ENCODE measurements at places on chromosomes 6 and 20.

GRCh38 chr6:149046822-149047246 lies 270.7 kb upstream of the TAB2 start:
- DNase-seq = no peak

GRCh38 chr20:60144404-60144803 lies 186.2 kb downstream of the CDH26 start:
- no peak for DNase-seq

GRCh38 chr6:29975561-29975907 lies 33.2 kb downstream of the HLA-A start:
- DNase-seq = no peak

DNA sequence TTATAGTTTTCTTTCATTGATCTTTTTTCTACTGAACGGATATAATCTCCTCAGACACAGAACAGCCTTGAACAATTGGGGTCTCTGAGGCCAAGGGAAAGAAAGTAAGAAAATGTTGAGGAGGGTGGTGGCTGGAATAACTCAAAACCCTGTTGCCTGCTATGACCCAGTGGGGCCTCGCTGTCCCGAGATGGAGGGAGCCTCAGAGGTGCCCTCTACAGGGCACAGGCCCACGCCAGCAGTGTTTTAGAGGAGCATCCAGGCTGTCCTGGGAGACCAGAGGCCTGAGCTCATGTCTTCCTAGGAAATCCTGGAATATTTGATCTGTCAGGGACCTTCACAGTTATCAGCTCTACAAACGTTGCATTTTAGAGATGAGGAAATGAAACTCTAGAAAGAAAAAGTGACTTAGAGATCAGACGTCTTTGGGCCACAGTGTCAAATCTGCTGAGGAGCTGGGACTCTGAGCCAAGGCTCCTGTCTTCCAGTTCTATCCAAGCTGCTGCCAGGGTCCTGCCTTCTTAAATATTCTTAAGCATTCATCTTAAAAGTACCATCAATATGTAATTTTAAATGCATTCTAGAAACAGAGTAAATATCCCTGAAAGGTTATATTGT lies 26.3 kb downstream of the ALDH5A1 start:
- peak; percentile 10 for DNase-seq

GRCh38 chr6:142685852-142686506 lies 259.0 kb downstream of the HIVEP2 start:
- no peak for DNase-seq

- DNase-seq = no peak
These were observed 108.9 kb downstream of the THEMIS start for GRCh38 chr6:127791779-127792528.

GRCh38 chr6:27517928-27518787 lies 45.3 kb upstream of the ZNF184 start:
- DNase-seq = no peak

- no peak for DNase-seq
These were observed 3.0 kb upstream of the GCM1 start for GRCh38 chr6:53151676-53152075.

GRCh38 chr6:87540539-87540938 lies 49.2 kb downstream of the RARS2 start:
- DNase-seq = no peak

GRCh38 chr6:12886961-12887775 lies 170.6 kb downstream of the PHACTR1 start:
- no peak for DNase-seq

DNA sequence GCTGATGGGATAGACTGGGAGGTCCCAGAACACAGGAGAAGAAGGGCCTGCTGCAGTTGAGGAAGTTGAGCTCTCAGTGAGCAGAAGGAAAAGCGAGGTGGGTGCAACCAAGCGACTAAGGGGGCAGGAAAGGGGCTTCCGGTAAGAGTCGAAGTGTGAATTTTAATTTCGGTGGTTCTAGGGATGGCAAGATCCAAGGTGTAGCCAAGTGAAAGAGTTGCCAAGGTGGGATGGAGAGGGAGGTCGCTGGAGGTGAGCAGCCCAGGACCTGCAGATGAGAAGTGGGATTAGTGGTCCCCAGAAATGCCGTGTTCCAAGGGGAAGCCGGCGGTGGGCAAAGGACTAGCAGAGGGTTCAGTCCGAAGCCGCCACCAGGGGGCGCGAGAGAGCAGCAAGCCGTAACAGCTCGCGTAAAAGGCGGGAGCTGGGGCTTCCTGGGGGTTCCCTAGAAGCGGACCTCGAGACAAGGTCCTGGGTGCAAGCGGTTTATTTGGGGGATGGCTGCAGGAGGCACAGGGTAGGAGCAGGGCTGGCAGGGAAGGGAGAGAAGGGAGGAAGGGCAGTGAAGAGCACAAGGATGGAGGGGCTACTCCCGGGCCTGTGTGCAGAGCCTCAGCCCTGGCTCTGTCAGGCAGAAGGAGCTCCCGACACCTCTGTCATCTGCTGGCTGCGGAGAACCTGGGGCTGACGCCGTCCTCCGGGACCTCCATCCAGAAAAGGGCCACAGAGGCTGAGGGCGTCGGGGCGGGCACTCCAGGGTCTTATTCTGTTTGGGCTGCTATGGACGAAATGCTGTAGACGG lies 103.6 kb downstream of the PAX1 start:
- peak; percentile 18 for DNase-seq

- DNase-seq = no peak
These were observed 42.4 kb downstream of the HDDC2 start for GRCh38 chr6:125259354-125259736.

GRCh38 chr6:166460473-166461437 lies 78.0 kb upstream of the MPC1 start:
- DNase-seq = no peak

- no peak for DNase-seq
These were observed 6.2 kb downstream of the LATS1 start for GRCh38 chr6:149711711-149712110.

DNA sequence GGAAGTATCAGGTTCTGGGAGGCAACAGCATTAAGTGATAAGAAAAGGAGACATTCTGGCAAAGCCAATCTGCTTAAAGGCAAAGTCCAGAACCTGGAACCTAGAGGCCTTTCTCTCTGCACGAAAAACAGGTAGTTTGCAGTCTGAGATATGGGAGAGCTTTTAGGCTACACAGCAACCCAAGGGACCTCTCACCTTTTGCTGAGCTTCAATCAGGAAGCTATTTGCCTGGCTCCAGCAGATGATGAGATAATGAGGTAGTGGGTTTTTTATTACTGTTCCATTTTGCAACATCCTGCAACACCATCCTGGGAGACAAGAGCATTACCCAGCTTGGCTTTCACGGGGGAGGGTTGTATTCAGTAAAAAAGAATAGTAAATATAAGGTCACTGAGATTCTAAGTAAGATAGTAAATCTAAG lies 143.1 kb downstream of the ADGRG6 start:
- DNase-seq = no peak

DNA sequence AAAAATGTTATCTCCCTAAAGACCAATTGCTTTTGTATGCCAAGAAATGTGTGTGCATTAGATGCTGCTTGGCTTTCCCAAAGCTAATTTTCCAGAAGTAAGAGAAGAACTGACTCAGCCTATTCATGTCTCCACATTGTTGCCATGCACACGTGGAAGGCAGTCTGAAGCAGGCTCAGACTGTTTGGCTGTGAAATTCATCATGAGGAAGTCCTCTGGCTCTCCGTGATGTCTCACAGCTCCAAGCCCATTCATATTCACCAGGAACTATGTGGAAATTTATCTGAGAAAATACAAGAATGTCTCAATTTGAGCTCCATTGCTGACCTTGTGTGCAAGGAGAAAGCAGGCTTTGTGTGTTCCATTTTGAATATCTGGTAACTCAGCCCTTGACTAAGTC lies 1022.2 kb upstream of the GJE1 start:
- no peak for DNase-seq

All from stimulated activated CD8-positive, alpha-beta memory T cell treated with anti-CD3 and anti-CD28 coated beads, Interleukin-15, amount 100 ng/mL, for 48 hours (primary cell).